ENCODE measurements at places on chromosomes 16 and 17.
A peak's percentile ranks its signal among the peaks of the same experiment; 100 is the strongest.

DNA sequence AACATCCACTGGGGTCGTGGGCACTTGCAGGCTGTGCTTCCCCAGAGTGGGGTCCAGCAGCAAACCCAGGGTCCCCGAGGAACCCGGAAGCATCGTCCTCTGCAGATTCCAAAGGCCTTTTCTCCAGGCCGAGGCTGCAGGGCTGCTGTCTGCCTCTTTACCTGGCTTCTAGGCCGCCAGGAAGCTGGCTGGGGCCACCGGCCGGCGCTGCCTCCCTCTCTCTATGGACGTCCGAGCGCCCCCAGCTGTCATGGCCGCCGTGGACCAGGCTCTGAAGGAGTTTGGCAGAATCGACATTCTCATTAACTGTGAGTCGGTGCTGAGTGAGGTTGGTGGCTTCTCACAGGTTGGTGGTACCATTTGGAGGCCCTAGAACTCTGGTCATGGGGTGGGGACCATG is 5.6 kb downstream of the DECR2 start:
- DNase-seq = no peak

- DNase-seq = peak; percentile 47
Observed at GRCh38 chr16:19071811-19072777, 4.7 kb downstream of the COQ7 start.

DNA sequence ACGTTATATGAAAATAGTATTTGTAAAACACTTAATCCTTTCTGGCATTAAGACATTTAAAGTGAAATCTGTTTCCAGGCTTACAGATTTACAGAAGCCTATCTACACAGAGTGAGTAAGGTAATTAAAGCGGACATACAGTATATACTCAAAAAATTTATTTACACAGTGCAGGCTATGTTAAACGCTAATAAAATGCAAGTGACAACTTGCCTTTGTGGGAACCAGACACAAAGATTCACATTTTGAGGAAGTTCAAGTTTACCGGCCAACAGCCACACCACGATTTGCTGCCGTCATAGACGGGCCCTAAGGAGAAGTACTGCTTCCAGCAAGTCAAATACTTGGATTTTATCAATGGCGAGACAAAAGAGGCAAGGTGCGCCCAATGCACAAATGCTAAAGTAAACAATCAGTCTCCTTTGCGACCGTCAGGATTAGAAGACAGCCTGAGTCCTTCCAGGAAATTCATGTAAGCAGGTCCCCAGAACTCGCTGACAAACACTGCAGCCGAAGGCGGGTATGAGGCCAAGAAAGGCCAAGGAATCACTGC is 801 bp downstream of the VPS35 start:
- peak; percentile 11 for DNase-seq

DNA sequence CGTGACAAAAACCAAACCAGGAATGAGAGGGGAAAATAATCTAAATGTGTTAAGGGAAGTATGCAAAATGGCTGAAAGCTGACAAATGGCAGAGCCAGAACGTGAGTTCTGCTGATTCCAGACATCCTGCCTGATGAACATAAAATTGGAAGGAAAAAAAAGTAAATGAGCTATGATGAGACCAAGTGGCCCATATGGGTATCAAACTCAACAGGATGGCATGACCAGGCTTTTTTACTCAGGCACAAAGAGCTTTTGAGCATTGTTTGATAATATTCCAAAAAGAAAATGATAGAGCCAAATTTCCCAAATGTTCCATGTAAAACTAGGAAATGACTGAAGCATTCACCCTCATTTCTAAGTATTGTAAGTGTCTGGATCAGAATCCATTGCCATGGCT is 449.2 kb downstream of the CDH13 start:
- no peak for DNase-seq

- no peak for DNase-seq
Observed at GRCh38 chr16:46775214-46775613, 27.1 kb upstream of the MYLK3 start.

GRCh38 chr17:37146086-37147064 is 197.6 kb downstream of the AATF start:
- no peak for DNase-seq

DNA sequence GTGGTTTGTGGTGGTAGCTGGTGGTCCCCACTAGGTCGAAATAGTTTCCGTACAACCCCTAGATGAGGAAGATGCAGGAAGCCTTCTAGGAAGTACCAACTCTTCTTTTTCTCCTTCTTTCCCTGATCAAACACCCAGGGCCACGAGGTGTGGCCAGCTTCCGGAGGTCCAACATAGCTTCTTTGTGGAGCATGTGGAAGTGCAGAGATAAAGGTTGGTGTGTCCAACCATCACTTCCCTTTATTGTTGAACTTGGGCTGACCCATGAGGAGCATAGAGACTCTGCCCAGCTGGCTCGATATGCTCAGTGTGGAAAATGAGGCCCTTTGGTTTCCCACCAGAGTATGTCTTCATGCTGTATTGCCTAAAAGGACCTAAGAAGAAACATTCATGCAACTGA is 6.3 kb upstream of the RGS9 start:
- DNase-seq = no peak

- DNase-seq = no peak
Observed at GRCh38 chr17:72608436-72608835, 484.1 kb downstream of the SLC39A11 start.

GRCh38 chr17:3732210-3732621 is 8.5 kb downstream of the HASPIN start:
- DNase-seq = no peak

DNA sequence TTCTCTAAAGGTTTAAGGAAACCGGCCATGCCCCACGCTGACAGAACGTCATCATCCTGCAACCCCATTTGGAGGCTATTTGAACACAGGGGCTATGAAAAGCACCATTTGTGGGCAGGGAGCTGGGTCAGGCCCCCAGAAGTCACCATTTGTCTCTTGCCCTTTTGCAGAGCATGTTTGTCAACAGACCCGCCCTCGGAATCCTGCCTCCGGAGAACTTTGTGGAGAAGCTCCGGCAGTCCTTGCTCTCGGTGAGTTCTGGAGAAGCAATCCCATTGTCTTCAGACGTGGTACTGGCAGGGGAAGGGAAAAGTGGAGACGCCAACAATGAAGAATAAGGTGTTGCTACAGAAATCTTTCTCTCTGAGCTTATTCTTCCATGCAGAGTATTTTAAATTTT is 33.5 kb downstream of the TMEM186 start:
- DNase-seq = no peak

GRCh38 chr17:83024218-83024971 is 55.0 kb upstream of the METRNL start:
- no peak for DNase-seq

- DNase-seq = no peak
Observed at GRCh38 chr17:73533781-73534180, 110.5 kb downstream of the SDK2 start.

DNA sequence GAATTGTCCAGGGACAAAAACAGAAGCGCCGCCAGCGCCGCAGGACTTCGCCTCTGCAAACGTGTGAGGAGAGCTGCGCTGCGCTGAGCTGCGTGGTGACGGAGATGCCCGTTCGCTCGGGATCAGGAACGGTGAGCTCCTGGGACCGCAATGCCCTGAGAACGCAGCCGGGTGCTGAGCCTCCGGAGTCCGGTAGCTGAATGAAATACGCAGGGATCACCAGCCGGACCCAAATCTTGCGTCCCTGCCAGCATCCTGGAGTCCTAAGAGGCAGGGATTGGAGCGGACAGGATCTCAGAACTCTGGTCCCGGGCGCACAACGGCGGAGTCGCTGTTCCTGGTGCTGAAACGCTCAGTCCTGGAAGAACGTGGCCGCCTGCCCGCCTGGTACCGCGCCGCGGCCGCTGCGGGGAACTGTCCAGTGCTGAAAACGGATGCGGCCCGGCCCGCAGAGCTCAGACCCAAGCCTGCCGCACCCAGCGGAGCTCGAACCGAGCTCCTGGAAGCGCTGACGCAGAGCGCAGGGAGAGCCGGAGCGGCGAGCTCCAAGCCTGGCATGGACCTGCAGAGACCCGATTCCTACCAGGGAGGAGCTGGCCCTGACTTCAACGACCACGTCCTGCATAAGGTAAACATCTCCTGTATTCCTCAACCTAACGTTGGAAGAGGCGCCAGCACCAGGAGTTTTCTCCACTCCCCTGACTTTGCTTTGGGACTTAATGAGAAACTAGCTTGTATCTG is 41.5 kb downstream of the CD300LF start:
- DNase-seq = peak; percentile 76

GRCh38 chr17:66426397-66427033 is 124.1 kb downstream of the PRKCA start:
- peak; percentile 40 for DNase-seq

- DNase-seq = no peak
Observed at GRCh38 chr17:45326626-45327025, 9.8 kb upstream of the MAP3K14 start.

GRCh38 chr16:46730801-46731690 is 17.1 kb downstream of the MYLK3 start:
- DNase-seq = no peak

- no peak for DNase-seq
Observed at GRCh38 chr16:67749436-67750078, 30.4 kb upstream of the GFOD2 start.

DNA sequence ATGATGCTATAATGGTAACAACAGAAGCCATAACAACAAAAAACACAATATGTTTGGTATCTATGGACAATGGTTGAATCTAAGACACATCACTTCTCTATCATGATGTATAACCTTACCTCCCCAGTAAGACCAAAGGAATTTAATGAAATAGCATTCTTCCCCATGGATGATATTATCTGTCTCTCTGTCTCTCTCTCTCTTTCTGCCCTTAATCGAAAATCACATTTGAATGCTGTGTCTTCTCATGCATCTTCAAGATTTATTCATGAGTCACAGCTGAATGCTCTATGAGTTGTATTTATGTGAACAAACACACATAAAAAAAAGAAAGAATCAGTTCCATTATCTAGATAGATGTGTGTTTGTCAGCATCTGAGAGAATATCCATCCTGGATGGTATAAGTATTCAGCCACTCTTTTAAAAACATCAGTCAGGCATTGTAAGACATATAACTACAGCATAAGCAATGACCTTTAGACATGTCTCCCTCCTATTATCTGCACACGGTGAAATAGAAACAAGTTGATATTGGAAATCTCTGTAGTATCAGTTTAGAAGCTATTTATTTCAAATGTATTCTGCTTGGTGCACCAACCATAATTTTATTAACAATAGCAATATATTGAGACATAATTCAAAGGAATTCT is 433.3 kb downstream of the TOX3 start:
- no peak for DNase-seq

DNA sequence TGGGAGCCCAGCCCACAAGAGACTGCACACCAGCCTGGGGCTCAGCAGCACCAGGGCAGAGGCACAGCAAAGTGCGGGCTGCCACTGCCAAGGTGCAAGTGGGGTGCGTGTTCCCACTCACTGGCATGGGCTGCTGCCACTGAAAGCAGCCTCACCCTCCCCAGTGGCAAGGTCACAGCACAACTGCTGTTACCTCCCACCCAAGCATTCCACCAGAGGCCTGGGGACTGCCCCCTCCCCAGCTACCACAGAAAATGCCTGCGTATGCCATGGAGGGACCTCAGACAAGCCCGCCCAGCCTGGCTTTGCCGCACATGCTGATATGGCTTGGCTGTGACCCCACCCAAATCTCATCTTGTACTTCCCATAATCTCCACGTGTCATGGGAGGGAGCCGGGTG is 33.1 kb downstream of the MEAK7 start:
- DNase-seq = no peak

DNA sequence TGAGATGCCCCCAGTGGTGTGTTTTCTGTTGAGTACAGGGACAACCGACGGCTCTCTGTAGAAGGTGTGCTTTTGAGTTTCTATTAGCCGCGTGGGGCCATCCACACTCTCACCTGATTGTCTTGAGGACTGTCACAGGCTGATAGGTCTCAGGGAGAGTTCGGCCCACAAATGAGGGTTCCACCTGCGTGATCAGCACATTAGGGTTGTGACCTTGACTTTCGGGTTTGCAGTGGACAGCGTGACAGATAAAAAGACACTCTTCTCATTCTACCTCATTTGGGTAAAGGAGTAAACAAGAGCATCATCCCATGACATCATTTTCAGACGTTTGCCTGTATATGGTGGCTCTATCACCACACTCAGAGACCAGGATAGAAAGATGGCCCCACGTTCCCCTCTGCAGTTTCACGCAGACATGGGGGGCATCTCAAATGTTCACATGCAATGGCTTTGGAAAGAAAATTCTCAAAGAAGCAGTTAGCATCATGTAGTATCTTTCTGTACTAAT is 74.3 kb upstream of the MRTFB start:
- no peak for DNase-seq

GRCh38 chr16:85612191-85612800 is 826 bp upstream of the GSE1 start:
- peak; percentile 97 for DNase-seq

GRCh38 chr17:68435361-68435760 is 21.9 kb downstream of the WIPI1 start:
- DNase-seq = no peak
